Stimulated activated CD4-positive, alpha-beta T cell treated with anti-CD3 and anti-CD28 coated beads, Interleukin-4, amount 100 ng/mL, for 4 hours (primary cell): ENCODE measurements at places on chromosomes 1 and 21.

- no peak for DNase-seq
These were observed 143.9 kb downstream of the RGS7 start for GRCh38 chr1:241213139-241213538.

- no peak for DNase-seq
These were observed 1760.3 kb downstream of the NCAM2 start for GRCh38 chr21:22758478-22758877.

GRCh38 chr21:23811805-23812204 is 1795.5 kb downstream of the MRPL39 start:
- no peak for DNase-seq

DNA sequence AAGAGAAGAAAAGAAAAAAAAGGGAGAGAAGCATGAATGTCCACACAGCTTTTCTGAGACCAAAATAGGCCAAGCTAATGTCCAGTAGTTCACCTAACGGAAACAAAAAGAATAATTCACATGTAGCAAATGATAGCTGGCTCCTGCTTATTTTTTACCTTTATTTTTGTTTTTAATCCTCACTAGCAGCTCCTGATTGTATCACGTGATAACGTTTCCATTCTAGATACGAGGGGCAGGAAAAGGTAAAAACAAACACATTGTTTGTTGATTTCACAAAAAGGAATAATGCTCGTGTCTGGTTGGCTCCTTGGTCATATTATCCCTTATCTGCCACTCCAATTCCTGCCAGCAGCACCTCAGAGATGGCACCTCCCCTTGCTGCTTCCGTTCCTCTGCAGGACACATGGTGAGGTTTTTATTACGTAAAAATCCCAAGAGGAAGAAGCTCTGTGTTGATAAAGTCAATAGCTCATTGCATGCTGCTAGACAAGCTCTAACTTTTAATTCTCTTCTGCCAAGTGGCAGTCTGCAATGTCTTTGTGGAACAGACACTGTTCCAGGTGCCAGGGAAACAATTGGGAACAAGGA is 201.7 kb downstream of the CRB1 start:
- DNase-seq = no peak

DNA sequence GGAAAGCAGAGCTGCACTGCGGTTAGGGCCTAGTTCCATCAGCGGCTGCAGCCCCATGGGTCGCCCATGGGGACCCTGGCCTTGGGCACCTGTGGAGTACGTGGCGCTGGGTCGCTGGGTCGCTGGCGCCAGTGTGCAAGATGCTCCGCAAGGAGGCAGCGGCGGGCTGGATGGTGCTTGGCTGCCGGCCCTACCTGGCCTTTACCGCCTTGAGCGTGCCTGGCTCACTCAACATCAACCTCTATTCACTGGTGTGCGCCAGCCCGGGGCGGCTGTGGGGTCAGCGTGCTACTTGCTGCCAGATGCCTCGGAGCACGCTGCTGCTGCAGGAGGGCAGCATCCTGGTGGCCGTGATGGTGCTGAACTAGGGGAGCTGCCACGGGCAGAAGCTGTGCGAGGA is 85.1 kb upstream of the RHOU start:
- DNase-seq = no peak

DNA sequence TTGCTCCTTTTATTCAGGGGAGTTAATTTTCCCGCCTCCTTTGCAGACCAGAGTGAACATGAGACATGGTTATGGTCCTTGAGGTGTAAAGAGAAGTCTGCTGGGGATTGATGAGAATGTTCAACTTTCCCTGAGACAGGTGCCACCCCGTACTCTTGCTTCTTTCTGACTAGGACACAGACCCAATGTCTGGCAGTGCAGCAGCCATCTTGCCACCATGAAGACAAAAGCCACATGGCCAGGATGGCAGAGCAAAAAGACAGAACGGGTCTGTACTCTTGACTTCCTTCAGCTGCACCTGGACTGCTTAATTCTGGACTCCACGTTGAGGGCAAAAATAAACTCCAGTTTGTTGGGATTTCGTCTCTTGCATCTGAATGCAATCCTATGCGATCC is 54.1 kb downstream of the KLHDC7A start:
- DNase-seq = no peak
